ENCODE measurements at places on chromosomes 12 and 14.

GRCh38 chr12:111270774-111271173, 98.1 kb downstream of the PHETA1 start:
- DNase-seq: no peak

DNA sequence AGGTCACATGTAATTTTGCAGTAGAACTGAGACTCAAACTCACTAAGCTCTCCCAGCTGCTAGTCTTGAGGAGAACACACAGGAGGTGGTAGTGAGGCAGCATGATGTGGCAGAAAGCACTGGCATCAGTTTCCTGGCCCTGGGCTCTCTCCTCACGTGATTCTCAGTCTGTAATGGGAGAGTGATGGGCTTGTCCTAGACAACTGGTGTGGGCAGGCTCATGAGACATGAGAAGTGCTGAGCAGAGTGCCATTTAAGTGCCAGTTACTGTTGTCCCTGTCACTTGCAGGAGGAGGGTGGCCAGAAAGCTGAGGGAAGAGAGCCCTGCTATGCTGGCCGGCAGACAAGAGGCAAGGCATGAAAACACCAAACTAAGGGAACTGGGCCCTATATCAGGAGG, 48.5 kb upstream of the OVCH1 start:
- no peak for DNase-seq

GRCh38 chr12:51904951-51905470, 2.3 kb upstream of the ACVRL1 start:
- no peak for DNase-seq

DNA sequence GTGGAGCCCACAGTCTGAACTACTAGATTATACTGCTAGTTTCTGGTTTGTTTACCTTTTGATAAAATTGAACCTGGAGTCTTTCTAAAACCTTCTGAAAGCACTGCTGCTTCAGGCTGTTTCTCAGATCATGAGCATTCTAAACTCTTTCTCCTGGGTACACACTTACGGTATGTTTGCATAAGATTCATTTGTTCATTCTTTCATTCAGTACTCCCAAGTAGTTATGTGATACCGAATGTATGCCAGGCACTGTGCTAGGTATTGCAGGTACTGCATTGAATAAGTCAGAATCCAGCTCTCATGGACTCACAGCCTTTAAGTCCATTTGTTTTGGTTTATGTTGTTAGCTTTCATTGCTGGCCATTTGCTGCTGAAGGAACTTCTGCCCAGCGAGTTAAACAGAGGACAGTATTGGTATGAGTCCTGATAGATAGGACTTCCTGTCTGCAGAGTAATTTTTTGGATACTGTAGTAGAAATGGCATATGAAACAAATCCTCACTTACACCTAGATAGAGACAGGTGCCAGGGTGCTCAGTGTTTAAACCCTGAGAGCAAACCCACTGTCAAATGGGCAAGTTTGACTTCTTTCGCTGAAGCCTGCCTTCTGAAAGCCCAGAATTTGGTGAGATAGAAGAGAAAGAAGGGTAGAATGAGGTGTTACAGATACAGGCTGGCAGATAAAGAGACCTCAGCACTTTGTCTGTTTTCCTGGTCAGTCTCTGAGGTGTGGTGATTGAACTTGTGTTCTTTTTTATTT, 2.1 kb downstream of the SUSD6 start:
- no peak for DNase-seq

DNA sequence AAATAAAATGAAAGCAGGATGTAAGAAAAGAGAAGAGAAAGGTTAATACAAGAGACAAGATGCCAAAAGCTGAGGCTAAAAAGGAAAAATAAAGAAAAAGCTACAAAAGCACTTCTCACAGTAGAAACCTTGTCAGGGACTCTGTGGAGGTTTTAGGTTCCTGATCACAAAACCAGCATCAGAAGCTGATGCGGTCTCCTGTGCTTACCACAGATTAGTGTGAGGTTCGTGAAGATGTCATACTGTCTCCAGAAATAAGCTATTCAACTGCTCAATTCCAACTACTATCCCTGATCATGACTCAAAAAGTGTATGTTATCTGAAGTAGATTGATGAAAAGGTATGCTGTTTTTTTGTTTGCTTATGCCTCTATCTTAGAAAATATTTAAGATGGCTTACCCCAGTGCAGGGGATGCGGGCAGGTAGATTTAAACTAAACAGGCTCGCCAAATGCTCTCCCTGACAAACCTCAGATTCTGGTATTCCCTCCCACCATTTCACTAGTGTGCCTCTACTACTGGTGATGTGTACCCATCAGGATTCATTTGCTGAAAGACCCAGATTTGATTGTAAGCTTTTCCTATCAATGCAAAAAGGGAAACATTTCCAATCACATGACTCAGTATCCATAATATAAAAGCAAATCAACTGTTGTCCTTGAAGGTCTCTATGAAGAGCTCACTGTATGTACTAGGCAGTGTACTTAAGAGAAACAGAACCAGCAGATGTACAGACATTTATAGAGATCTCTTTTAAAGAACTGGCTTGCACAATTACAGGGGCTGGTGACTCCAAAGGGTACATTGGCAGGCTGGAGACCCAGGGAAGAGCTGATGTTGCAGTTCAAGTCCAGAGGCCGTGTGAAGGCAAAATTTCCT, 169.5 kb upstream of the FOXN3 start:
- no peak for DNase-seq

DNA sequence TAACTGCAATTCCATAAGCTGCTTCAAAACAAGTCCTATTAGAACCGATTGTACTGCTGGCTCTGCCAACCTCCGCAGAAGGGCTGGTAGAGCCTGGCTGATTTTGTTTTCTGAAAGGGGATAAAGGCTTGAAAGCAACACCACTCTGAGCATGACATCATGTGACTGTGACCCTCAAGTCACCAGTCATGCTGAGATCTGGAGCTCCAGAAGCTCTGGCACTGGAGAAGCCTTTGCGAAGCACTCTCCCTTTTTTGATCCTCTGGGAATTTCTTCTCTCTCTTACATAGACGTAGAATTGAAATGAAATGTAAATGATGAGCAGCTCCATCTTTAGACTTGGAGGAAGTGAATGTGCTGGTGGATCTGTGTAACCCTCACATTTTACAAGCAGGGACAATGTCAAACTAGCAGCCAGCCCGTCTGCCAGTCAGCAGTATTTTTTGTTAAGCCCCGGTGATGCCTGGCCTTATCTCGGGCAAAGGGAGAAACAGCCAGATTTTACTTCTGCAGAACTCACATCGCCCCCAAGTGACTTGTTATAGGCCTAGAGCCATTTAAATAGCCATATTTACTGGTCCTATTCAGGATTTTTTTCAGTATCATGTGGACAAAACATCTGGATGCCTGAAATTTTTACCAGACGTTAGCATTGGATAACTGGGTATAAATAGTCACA, 112.1 kb upstream of the NPAS3 start:
- no peak for DNase-seq

GRCh38 chr14:81341781-81342180, 58.3 kb downstream of the STON2 start:
- no peak for DNase-seq

- no peak for DNase-seq
Measured at GRCh38 chr12:102474438-102475064, 5.8 kb downstream of the IGF1 start.

DNA sequence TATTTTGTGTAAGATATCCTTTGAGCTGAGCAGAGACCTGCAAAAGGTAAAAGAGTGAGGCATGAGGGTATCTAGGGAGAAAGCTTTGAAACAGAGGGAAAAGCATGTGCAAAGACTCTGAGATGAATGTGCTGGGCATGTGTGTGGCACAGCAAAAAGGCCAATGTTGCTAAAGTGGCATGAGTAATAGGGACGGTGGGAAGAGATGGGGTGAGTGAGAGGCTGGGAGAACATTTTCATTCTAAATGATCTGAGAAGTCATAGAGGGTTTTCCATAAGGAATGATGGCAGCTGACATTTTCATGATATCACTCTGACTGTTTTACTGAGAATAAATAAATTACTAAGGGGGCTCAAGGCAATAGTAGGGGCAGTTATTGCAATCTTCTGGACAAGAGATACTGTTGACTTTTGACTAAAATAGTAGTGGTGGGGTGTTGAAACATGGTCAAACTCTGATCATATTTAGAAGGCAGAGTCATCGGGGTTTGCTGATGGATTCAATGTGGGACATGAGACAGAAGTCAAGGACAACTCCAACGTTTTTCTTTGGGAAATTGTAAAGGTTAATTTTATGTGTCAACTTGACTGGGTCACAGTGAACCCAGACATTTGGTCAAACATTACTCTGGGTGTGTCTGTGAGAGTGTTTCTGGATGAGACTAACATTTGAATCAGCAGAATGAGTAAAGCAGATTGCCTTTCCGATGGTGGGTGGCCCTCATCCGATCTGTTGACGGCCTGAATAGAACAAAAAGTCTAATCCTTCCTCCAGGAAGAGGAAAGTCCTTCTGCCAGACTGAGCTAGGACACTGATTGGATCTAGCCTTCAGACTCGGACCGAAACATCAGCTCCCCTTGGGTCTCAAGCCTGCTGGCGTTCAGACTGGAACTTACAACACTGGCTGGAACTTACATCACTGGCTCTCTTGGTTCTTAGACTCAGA, 193.9 kb upstream of the PLXNC1 start:
- DNase-seq: no peak

DNA sequence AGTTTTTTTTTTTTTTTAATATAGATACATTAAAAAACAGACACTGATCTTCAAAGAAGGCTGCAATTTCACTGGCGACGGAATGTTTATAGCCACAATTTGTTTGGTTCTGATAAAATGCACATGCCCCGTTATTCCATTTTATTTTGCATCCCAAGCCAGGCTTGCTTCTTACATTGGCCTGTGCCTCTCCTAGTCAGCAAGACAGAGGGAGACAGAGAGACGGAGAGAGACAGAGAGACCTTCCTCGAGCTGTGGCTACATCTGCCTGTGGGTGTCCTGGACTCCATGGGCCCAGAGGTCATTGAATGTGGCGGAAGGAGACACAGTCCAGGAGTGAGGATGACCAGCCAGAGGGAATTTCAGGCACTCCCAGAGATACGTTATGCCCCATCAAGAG, 926.6 kb downstream of the VRK1 start:
- no peak for DNase-seq

DNA sequence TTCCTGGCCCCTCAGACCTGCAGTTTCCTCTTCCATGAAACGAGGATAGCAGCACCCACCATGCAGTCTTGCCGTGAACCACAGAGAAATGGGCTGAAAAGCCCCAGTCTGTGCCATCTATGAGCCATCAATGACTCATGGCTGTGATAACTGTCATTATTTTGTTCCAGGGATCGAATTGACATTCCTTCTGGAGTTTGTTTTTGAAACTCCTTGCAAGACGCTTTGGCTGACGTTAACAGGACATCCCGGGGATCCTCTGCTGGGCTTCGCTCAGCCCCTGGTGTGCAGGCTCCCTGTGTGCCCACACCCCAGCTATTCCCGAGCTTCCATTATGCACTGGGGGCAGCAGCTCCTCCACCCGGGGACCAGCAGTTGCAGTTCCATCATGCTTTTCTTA, 33.8 kb downstream of the MMAB start:
- DNase-seq: no peak

- no peak for DNase-seq
Measured at GRCh38 chr14:102982852-102983470, 60.5 kb downstream of the AMN start.

DNA sequence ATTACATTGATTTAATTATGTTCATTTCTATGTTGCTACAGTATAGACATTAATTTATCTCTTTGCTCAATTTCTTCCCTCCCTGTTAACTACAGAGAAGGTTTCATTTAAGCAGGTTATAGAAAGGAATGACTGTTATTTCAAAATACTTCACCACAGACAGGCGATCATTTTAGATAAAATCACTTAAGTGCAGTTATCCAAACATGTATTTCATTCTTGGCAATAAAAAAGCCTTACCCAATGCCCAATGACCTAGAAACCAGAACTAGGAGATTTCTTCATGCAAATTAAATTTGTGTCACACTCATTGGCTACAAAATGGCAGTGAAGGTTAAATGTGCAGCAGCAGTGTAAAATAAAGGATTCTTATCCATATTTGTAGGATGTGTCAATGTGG, 266.4 kb downstream of the KCNH5 start:
- DNase-seq: no peak

- DNase-seq: peak; percentile 33
Measured at GRCh38 chr14:65301862-65302539, 110.5 kb upstream of the FUT8 start.

DNA sequence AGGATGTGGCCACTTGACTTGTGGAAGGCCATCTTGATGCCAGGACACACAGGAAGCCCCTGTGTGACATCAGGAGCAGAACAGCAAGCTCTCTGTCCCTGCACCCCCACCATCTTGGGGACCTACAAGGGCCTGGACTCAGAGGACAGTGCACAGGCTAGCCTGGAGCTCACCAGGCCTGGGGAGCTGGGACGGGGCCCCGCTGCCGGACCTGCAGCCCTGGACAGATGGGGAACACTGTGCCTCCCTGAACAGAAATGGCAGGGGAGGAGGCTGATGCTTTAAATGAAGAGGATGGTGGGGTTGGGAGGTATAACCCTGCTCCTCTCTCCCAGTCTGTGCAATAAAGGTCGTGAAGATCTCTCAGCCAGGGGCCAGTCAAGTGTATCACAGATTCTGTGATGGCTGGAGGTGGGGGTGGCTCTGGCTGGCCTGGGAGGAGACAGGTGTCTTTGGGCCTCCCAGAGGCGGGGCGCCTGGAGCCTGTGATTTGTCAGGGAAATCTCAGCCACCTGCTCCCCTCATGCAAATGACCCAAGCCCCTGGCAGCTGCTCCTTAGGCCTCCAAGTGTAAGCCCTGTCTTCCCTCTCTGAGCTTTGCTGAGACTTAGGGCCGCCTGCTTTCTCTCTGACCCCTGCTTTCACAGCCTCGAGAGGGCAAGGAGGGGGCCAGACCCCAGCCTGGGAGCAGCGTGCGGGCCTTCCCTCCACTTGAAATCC, 1.1 kb upstream of the GNB3 start:
- no peak for DNase-seq

- no peak for DNase-seq
Measured at GRCh38 chr12:52395761-52396434, 10.2 kb downstream of the KRT82 start.

DNA sequence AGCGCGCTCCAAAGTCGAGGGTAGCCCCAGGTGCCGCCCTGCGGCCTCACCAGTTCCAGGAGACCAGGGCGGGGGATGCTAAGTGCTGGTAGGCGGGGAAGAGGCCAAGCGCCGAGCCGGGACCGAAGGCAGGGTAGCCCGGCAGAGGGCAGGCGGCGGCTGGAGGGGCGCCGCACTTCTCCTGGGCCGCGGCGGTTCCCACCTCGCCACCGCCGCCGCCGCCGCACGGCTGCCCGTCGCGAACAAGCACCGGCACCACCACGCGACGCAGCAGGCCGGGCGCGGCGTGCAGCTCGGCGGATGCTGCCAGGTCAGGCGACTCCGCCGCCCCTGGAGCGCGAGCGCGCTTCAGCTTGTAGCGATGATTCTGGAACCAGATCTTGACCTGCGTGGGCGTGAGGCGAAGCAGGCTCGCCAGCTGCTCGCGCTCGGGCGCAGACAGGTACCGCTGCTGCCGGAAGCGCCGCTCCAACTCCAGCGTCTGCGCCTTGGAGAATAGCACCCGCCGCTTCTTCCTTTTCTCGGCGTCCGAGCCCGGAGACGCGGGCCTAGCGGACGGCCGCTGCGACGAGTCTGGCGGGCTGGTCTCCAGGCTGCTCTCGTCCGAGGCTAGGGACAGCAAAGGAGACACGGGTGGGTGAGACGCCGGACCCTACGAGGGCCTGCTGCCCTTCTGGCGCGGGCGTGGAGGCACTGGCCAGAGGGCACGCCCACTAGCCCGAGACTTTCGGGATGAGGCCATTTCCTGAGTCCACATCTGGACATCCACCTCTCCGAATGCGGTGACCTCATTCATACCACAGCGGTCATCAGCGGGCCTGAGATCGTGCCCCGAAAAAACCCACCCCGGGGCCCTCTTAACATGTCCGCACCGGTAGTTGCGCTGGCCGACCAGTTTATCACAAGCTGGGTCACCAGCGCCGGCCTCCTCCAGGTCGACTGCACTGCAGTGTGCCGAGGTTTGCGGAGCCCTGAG, 1.3 kb downstream of the NKX2-8 start:
- DNase-seq: no peak
